ENCODE measurements at places on chromosomes 11 and 22.

DNA sequence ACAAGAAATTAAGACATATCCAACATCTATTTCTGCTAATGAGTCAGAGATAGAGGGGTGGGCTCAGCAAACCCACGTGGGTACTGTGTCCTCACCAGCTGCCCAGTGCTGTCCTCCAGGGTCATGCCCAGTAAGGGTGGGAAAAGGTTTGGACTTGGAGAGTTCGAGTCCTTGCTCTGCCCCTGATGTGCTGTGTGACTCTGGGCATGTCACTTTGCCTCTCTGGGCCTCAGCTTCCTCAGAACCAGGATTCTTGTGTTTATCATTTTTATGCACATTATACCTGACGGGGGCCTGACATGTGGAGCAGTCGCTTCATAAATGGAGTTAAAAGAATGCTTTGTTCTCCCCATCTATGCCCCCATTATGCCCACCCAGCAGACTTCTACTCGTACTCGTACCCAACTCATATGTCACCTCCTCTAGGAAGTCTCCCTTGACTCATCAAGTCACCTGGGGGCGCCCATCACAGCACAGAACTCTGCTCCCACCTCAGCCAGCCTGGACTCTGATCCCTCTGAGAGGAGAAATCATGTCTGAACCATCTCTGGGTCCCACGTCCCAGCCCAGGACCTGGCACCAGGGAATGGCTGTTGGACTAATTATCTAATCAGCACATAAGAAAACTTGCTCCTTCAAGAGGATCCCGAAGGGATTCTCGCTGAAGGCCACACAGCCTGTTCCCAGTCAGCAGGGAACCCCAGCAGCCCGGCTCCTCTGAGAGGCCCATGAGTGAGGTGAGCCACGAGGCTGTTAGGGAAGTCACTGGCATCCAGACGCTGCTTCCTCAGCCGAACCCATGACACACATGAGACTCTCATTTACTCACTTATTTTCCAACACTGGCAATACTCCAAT lies 38.7 kb upstream of the TSKU start:
- no peak for DNase-seq

DNA sequence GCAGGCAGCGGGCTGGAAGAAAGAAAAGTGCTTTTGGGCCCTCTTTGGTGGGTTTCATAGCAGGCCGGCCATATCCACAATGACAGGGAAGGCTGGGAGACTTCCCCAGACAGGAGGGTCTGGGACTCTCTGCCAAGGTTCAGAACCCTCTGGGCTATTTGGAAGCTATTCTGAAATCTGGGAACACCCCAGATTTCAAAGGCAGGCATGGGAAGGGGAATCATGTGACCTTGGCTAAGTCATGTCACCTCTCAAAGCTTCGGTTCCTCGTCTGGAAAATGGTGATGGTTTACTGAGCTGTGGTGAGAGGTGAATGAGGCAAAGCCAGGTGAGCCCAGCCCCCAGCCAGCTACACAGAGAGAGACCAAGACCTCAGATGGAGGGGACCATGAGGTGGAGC lies 4.6 kb downstream of the CASTOR1 start:
- DNase-seq = no peak

GRCh38 chr22:36762687-36763260 lies 13.1 kb downstream of the IFT27 start:
- DNase-seq = no peak

GRCh38 chr11:122202161-122202950 lies 86.3 kb upstream of the BLID start:
- DNase-seq = no peak

DNA sequence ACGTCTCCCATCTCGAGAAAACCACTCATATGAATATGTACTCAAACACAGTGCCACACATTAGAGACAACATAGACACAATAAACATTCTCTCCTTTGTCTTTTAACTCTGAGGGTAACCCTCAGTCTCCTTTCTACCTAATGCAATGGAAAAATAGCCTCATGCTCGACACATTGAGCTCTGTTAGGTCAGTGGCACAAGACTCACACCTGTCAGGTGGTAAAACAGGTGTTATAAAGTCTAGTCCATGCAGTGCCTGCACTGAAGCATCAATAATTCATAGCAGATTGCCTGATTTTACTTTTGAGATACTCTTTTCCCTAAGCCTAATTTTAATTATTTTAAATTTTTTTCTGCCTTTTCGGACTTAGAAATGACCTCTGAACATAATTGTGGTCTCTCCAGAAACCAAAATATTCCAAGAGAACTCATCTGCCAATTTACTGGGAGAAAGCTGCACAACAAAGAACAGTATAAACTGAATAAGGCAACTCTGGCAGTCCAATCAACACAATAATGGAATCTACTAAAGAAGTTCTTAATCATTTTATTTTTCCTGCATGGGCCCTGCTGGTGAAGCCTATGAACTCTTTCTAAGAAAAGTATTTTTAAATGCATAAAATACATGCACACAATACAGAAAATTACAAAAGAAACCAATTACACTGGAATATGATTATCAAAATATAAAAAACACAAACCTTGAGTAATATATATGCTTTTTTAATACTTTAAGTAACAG lies 9.9 kb downstream of the RDX start:
- no peak for DNase-seq

DNA sequence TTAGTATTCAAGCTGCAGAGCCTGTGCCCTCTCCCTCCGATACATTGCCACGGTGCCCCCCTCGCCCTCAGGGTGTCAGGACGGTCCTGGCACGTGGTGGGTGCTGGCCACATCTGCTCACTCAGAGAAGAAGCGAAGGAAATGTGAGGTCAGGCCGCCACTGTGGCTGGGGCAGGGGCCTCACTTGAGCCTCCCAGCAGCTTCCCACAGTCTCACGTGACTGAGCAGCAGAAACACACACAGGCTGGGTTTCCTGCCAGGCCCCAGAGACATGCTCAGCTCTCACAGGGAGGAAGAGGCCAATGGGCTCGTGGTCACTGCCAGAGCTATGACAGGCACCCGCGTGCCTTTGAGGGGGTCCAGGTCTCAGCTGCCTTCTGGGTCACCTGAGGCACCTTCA lies 37.9 kb upstream of the PRR5 start:
- no peak for DNase-seq

- DNase-seq = no peak
Observed at GRCh38 chr11:44798607-44798972, 71.8 kb downstream of the TSPAN18 start.

DNA sequence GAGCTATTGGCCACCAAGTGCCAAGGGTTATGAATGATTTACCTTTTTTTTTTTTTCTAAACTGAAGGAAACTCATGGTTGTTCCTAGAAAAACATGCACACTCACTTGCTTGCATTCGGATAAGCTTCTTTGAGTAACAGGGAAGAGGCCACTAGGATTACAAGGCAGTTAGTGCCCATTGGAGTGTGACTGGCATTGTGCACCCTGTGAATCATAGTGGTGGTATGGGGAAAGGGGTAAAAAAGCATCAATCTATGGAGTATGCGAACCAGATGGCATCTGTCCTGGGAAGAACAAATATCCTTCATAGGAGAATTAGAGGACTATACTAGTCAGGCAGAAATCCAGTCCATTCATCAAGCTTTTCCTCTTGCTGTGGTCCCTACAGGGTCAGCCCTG lies 24.2 kb downstream of the CD44 start:
- DNase-seq = no peak

DNA sequence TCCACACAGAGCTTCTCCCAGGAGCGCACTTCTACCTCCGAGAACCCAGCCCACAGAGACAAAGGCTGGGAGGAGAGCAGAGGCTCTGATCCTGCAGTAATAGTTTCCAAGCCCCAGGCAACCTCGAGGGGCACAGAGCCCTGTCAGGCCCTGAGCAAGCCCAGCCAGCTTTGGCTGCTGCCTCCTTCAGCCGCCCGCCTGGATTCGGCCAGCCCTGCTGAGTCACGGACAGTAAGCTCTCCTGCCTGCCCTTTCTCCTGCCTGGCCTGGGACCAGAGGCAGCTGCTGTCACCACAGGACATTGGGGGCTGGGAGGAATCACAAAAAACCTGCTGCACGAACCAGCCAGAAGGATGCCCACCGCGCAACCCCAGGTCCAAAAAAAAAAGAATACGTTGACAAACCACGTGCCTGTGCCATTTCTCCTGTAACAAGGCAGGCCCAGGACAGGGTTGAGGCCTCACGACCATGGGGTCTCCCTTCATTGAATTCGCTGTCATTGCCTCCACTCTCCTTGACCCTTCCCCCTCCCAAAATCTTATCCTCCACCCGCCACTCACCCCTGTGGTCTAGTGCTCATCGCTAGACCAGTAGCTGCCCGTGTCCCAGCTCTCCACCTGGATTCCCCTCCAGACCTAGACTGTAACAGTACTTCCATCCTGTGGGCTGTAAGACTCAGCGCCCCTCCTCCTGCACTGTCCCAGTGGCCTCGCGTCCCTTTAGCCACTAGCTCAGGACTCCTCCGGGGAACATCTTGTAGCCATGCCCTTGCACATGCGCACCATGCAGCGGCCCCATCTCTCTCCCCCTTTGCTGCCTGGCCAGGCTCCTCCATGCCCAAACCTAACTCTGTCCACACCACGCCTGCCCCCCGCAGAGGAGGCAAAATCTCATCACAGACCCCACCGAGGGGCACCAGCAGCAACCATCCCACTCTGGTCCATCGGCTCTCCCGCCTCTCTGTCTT lies 7.4 kb upstream of the SLC22A12 start:
- DNase-seq = no peak
